ENCODE measurements at places on chromosomes 12 and 14.

DNA sequence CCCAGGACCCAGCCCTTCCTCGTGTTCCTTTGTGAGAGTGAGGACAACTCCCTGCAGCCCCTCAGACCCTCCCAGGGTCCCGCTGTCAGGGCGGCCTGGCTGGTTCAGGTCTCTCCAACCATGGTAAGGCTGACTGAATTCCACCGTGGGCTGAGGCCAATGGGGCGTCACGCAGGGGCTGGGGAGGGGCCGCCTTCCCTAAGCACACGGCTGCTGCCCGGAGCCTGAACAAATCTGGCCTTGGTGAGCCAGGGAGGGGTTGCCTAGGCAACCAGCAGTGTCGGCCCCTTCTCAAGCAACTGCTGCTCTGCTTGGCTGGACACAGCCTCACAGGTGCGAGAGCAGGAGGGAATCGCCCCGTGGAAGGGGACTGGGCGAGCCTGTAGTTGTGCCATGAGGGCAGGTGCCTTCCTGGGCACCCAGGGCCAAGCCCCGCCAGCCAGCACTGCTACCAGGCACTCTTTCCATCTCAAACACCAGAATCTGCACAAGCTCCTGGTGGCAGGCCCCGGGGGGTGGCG is 37.0 kb upstream of the GALNT9 start:
- no peak for DNase-seq

GRCh38 chr12:107311682-107312081 is 218.3 kb upstream of the CRY1 start:
- no peak for DNase-seq

GRCh38 chr14:61433169-61433568 is 111.8 kb downstream of the PRKCH start:
- no peak for DNase-seq

DNA sequence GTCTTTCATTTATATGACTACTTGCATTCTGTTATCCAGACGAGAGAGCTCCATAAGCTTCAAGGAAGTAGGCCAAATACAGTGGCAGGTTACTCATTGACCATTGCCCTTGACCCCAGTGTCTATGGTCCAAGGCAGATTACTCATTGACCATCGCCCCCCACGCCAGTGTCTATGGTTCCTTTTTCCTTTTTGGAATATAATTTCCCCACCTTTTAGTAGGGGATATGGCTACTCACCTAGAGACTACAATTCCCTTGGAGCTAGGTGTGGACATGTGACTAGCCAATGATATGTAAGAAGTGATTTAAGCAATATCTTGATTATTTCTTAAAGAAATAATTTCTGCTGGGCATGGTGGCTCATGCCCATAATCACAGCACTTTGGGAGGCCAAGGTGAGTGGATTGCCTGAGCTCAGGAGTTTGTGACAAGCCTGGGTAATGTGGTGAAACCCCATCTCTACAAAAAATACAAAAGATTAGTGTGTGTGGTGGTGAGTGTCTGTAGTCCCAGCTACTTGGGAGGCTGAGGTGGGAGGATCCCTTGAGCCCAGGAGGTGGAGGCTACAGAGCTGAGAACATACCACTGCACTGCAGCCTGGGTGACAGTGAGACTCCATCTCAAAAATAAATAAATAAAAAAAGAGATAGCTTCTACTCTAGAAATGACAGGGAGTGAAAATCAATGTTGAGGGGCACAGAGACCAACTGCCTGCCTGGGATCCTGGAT is 32.6 kb downstream of the SIX4 start:
- no peak for DNase-seq

GRCh38 chr12:28457785-28458184 is 267.5 kb downstream of the CCDC91 start:
- DNase-seq, result peak; percentile 54

- no peak for DNase-seq
Measured at GRCh38 chr12:31227401-31227981, 98.5 kb downstream of the SINHCAF start.

DNA sequence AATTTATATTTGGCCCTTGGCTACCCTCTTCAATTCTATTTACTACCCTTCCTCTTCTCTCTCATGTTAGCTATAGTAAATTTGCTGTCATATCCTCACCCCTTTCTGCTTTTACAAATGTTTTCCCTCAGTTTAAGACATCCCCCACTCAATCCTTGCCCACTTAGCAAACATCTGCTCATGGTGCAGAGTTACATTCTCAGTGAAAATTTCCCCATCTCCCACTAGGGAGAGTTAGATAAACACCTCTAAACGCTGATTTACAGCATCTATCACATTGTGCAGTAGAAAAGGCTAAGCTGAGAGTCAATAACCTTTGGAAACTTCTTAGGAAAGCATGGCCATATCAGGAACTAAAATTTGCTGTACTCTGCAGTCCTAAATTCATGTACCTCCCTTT is 69.0 kb downstream of the DENND5B start:
- no peak for DNase-seq

- DNase-seq, result no peak
Measured at GRCh38 chr12:117552971-117553370, 191.5 kb upstream of the NOS1 start.

- DNase-seq, result no peak
Measured at GRCh38 chr12:94510128-94510527, 50.5 kb upstream of the CEP83 start.

GRCh38 chr12:50901685-50902113 is 50.6 kb upstream of the HIGD1C start:
- no peak for DNase-seq

DNA sequence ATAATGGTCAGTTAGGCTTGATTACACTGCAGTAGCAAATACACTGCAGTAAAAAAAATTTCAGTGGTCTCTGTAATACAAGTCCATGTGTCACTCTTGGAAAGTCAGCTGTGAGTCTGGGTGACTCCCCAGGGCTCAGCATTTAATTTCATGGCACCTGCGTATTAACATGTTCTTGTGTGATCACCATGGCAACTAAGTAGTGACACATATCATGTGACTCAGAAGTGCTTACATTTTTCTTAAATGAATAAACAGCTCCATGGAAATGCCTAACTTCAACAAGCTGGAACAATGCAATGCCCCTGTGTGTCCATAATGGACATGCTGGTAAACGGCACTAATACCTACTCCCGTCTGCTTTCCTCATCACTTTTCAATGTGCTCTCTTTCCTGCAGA is 88.5 kb upstream of the ANO4 start:
- peak; percentile 19 for DNase-seq

- DNase-seq, result peak; percentile 26
Measured at GRCh38 chr14:98871796-98872195, 400.2 kb downstream of the BCL11B start.

DNA sequence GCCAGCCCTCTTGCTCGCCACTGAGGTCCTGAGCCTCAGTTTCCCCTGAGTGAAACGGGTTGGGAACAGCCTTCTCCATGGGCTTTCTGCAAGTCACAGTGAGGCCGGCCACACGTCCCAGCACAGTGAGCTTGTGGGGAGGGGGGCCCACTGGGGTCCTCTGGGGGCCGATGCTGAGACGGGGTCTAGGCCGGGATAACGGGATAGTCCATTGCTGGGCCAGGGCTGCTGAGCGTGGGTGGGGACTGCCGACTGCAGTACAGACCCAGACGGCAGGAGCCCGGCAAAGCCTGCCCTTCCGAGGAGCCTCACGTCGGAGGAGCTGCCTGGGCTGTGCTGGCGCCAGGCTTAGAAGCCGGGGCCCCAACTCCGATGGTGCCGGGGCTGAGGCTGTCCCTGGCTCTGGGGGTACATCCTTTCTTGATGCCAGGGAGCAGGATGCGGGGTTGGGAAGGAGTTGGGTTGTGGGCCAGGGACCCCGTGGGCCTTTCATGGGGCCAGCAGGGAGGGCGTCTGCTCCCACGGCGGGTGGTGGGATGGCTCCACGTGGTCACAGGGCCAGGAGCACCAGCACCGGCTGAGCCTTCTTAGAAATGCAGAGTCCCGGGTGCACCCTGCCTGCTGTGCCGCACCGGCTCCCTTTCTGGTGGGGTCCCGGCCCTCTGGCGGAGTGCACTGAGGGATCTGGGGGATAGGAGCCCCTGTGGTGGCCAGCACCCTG is 24.2 kb downstream of the NOC4L start:
- no peak for DNase-seq

GRCh38 chr12:109999983-110000505 is 814 bp downstream of the ANKRD13A start:
- peak; percentile 6 for DNase-seq

- no peak for DNase-seq
Measured at GRCh38 chr12:89343127-89343526, 9.2 kb downstream of the DUSP6 start.

DNA sequence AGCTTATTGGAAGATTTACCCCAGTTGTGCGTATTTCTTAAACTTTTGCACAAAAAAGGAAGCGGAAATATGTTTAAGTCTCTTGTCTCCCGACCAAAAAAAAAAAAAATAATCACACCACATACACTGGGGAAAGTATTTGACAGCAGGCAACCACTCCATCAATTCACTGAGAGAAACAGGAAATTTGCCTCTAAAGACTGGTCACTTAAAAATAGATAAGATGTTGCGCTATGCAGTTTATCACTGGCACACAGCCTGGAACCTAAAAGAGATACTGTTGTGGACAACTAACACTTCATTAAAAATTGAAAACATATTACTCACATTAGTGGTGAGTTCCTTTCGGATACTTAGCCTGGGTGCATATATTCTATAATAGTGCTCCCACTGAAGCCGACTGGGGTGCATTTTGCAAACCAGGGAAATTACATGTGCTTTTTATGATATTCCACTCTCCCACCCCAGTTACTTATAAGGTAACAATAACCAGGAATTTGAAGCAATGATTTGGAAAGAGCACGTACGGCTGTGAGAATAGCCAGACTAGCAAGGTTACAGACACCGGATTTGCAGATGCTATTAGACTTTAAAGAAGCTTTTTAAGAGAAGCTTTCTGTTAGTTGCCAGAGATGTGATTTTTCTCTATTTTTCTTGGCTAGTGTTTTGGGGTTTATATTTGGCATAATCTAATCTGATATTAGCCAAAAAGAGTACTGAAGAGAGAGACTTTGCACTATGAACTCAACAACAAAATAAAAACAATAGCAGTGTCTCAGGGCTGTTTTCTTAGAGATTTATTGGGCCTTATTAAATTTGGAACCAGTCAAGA is 311.5 kb downstream of the NOVA1 start:
- no peak for DNase-seq

- no peak for DNase-seq
Measured at GRCh38 chr12:48868451-48868850, 2.8 kb upstream of the RND1 start.

DNA sequence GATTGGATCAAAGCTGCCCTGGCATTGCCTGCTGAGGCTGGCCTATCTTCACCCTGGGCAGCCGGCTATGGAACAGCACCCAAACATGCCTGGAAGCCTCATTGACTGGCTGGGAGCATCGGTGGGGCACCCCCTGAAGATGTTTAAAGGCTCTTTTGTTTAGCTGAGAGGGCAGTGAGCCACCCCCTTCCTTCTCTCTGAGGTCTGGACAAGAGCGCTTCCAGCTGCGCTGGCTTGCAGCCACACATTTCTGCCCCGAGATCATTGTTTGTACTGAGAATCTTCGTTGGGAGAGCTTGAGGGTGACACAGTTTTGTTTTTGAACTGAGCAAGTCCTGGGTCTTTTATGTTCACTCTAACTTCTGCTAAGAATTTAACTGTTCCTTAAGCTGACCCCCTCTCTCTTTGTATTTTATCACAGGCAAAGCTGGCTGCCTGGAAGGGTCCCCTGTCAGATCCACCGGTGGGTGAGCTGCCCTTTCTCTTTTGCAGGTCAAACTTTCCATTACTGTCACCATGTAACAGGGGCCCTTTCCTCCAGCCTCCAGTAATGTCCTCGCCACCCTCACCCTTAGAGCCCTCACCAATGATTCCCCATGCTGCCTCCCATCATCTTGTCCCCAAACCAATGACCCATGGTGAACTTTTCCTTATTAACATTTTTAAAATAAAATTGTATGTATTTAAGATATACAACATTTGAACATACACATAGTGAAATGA is 212.2 kb downstream of the KIF26A start:
- DNase-seq, result no peak

GRCh38 chr14:101721951-101722661 is 39.4 kb upstream of the PPP2R5C start:
- peak; percentile 5 for DNase-seq

DNA sequence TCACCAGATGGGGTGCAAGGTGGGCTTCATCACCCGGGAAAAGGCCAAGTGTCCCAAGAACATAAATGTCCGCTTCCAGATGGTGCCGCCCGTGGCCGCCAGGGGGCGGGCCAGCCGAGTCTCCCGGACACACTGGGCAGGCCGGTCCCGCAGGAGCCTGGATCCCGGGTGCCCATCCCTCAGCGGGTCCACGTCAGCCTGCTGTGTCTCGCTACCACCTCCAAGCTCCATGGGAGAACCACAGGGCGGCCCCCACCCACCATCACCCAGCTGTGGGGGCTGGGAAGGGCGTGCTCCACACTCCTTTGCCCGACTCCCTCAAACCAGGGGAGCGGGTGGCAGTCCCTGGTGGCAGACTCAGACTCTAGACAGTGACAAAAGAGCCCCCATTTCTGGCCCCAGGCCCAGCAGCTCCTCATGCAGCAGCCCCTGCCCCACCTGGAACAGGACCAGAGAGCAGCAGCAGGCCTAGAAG is 22.0 kb upstream of the NUDT14 start:
- peak; percentile 23 for DNase-seq

GRCh38 chr14:34035177-34035933 is 84.5 kb upstream of the EGLN3 start:
- no peak for DNase-seq

DNA sequence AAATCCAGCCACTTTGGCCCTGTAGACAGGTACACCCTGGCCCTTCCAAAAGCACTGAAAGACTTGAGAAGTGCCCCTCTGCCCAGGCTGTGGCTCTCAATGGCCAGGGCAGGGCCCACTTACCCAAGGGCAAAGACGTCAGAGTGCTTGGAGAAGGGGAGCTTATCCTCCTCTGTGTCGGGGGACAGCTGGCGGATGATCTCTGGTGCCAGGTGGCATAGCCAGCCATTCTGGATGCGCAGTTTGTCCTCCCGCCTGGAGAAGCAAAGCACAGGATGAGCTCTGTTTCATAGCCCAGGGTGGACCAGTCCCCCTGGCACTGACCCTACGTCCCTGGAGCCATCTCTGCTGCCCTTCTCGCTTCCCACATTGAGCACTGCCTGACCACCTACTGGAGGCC is 114.9 kb upstream of the NOS1 start:
- no peak for DNase-seq

DNA sequence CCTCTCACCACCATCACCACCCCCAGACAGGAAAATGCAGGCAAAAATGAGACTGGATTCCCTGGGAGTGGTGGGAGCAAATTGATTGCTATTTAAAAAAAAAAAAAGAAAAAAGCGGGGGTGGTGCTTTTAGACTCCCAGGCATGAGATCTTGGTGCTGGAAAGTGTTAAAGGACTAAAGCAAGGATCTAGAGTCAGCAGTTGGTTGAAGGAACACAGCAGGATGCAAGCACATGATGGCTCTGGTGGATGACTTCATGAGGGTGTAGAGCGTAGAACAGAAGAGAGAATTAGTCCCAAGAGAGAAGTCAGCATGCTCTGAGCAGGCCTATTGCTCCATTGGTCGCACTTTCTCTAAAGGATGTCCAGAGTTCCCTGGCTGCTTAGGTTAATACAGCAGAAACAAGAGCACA is 183.8 kb upstream of the HMGA2 start:
- DNase-seq, result no peak
